Tibial nerve (tissue), 4 donors: ENCODE measurements at places on chromosomes 11 and 22. TPM values are rescaled to one million over a fixed set of nuclear protein-coding genes. Genes with fewer than 3 reads are reported as not detected.

- no peak for DNase-seq
- no peak overlapping the region for H3K4me3 ChIP-seq
- no peak overlapping the region for H3K27ac ChIP-seq
- no peaks in the 10 kb centered on the region for H3K27me3 ChIP-seq
- no peaks in the 10 kb centered on the region for H3K4me1 ChIP-seq
- H3K36me3 ChIP-seq, result no peaks in the 10 kb centered on the region
Observed at GRCh38 chr11:15616130-15617105, 501.7 kb downstream of the INSC start.

The MIAT gene
- 1.5 TPM for total RNA-seq

DNA sequence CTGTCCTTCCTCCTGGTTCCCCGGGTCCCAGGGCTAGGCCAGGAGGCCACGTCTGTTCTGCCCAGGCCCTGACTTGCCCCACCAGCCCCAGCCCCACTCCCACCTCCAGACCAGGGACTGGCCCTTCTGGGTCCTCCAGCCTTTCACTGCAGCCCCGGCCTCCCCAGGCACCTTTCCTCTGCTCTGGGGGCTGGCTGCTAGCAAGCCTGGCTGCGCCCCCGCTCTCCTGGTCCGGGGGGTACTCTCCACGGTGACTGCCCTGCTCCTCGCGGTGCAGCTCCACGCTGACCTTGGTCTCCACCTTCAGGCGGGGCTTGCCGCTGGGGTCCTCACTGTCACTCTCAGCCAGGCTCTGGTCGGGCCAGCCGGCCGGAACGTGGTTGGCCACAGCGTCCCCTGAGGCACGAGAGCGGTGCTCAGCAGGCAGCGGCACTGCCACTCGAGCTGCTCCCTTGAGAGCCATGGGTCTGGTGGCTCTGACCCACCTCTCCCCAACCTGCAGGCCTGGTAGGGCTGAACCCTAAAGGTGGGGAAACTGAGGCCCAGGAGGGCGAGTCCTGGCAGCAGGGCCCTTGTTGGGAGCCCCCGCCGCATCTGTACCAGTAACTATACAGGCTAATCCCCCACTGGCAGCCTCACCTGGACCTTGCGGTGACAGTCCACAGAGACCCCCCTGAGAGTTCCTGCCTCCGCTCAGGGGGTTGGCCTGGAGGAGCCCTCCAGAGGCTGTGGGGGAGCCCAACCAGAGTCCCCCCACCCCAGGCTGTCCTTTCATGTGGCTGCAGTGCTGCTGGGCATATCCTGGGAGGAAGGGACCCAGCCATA, 29.0 kb downstream of the TRMU start:
- H3K27ac ChIP-seq, result no peak overlapping the region
- peaks cover 35% of the 10 kb centered on the region for H3K27me3 ChIP-seq
- no peaks in the 10 kb centered on the region for H3K4me1 ChIP-seq
- H3K4me3 ChIP-seq, result no peak overlapping the region
- DNase-seq, result no peak

The OR51D1 gene
- not detected for total RNA-seq

The TEX12 gene
- total RNA-seq, result not detected

The TTC36 gene
- total RNA-seq, result 2.9 TPM

The FXYD2 gene
- total RNA-seq, result 0.66 TPM

The SCGB1D2 gene
- not detected for total RNA-seq
